PC-9 (cell line): ENCODE measurements at places on chromosomes 3 and 15.

GRCh38 chr3:41060106-41060505, 139.2 kb upstream of the CTNNB1 start:
- DNase-seq, result no peak

GRCh38 chr3:138253609-138254008, 66.5 kb downstream of the ARMC8 start:
- DNase-seq, result no peak

GRCh38 chr3:178545337-178545736, 9.1 kb downstream of the KCNMB2 start:
- no peak for DNase-seq

DNA sequence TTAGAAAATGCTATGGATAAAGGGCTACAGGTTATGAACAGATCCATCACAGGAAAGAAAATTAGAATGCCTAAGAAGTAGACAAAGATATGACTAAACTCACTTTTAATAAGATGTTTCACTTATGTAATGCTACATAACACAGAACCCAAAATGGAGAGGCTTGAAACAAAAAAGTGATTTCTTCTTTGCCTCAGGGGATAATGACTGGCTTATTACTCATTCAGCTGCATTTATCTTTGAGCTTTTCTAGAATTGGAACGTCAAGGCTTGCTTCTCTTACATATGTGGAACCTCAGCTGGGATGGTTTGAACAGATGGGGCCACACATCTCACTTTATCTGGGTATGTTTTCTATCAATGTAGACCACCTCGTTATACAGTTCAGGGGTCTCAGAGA, 120.6 kb upstream of the EPHA3 start:
- no peak for DNase-seq

DNA sequence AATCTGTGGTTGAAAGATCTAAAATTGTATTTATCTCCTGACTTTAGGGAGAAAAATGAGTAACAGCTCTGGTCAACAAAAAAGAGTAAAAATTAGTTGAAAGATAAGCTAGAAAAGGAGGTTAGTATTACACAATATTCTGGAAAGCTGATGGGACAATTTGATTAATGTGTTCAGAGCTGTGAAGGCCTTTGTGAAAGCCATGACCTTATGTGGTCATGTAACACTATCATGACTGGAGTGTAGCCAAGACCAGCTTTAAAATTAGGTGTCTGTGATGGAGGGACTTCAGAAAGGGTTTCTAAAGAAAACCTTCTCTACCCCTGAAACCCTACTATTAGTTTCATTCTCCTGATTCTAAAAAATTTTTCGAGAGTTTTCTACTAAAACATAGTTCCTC, 127.2 kb downstream of the NFKBIZ start:
- peak; percentile 56 for DNase-seq

GRCh38 chr3:20319551-20319950, 133.5 kb upstream of the SGO1 start:
- no peak for DNase-seq

GRCh38 chr3:9666704-9667445, 17.6 kb downstream of the MTMR14 start:
- DNase-seq, result no peak

GRCh38 chr3:86951322-86951721, 39.6 kb downstream of the VGLL3 start:
- no peak for DNase-seq

GRCh38 chr3:105816833-105817232, 52.0 kb downstream of the CBLB start:
- DNase-seq, result no peak

DNA sequence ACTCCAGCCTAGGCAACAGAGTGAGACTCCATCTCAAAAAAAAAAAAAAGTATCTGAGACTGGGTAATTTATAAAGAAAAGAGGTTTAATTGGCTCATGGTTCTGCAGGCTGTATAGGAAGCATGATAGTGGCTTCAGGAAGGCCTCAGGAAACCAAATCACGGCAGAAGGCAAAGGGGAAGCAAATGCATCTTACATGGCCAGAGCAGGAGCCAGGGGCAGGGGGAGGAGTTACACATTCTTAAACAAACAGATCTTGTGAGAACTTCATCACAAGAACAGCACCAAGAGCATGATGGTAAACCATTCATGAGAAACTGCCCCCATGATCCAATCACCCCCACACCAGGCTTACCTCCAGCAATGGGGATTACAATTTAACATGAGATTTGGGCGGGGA, 37.2 kb downstream of the ACAP2 start:
- DNase-seq, result no peak

GRCh38 chr3:166209701-166210100, 372.5 kb upstream of the BCHE start:
- no peak for DNase-seq

DNA sequence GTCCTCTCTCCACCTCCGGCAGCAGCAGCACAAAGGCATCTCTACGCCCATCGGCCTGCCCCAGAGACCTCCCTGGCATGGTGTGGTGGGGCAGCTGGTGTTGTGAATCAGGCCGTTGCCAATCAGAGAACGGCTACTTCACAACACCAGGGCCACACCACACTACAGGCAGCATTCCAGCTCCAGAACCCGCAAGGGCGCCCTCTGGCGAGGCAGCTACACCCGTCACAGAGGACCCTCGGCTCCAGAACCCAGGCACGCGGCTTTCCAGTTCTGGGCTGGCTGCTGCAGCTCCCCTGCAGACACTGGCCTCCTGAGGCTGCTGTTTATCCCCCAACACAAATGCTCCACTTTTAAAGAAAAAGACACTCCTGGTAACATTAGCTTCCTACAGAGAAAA, 127.5 kb upstream of the TOPAZ1 start:
- no peak for DNase-seq

GRCh38 chr3:45506751-45507391, 87.7 kb upstream of the LIMD1 start:
- DNase-seq, result no peak

- DNase-seq, result no peak
Measured at GRCh38 chr15:39454189-39454986, 126.5 kb upstream of the THBS1 start.

DNA sequence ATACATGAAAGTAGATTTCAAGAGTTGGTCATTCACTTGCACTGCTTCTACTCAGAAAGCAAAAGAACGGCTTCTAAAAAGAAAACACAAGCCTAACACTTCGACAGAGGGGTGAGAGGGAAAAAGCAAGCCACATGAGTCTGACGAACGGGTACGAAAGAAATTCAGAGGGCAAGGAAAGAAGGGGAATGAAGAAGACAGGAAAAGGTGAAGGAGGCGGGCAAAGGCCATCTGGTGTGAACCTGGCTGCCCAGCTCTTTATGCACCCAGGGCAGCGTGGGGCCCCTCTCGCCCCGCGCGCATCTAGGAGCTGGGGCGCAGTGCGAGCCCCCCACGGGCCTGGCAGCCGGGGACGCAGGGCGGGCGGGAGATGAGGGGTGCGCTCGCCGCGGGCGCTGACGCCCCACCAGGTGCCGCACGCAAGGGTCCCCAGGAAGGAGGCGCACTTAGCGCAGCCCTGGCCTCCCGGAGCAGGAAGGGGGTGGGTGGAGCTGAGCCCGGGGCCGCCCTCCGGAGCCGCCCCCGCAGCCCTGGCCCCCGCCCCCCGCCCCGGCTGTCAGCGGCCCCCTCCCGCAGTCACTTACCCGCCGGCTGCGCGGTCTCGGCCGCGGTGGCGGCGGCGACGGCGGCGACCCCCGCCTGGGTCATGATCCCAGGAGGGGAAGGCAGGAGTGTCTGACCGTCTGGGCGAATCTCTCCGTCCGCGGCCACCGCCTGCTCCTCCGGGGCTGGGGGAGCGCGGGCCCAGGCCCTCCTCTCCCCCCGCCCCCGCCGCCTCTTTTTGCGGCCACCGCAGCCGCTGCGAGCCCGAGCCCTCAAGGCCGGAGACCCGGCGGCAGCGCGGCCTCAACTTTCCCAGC, at the start of gene USF3:
Gene USF3, minus strand, starts transcription at position 857 of the 860 bp plus-strand sequence. CDS start 21,764 bp downstream, outside the sequence.
- peak; percentile 78 for DNase-seq

DNA sequence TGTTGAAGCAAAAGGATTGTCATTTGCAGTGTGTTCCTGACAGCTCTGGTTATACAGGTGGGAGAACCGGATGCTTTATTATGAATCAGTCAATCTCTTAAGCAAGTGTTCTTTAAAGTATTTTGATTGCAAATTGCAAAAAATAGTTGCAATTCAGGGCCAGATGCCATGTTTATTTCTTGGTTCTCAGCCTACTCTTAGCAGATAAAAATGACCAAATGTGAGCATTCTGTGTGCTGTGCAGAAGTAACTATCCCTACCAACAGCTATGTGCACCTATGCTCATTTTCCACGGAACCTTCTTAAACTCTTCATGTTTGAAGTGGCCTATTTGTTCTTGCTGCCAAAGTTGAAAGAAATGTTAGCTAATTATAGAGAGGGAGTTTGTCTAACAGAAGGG, 262.3 kb upstream of the RASGRP1 start:
- no peak for DNase-seq

DNA sequence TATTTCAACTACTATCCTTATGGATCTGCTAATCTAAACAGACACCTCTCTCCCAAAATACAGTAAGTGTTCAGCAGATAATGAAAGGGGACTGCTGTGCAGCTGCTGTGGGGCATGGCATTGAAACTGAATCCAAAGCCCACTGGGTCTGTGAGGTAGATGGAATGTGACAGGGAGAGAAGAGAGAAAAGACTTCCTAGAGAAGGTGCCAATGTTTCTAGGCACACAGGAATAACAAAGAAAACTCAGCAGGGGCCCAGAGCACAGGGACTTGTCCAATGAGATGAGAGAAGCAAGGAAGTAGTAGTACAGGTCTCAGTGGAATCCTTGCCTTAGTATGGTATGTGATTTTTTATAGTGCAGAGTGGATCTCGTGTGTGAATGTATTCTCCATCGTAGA, 457.8 kb downstream of the IL5RA start:
- no peak for DNase-seq

DNA sequence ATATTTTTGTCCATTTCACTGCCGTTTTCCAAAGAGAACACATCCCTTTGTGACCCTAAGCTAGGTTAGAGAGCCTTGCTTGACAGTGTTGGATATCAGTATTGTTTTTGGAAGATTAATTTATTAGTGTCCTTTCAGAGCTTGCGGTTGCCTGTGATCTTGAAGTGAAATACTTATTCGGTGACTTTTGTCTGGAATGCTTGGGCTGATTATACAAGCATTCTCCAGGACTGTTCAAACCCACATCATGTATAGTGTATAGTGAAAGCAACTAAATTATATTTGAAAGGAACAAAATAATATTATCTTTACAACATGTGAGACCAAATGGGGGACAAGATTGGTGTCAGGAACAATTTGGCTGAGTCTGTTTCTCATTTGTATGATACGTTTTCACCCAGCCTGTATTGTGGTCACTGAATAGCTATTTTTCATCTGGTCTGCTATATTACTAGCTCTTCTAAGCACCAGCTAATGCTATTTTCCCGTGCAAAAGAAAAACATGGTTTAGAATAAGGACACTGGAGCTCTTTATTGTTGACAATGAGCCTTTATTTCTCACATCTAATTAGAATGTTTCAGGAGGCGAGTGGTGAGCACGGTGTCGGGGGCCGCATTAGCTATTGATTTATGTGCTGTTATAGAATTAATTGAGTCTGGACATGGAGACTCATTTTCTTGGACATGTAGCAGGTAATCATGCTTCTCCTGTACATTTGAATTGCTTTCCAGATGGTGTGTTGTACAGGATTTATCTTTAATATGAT, 158.1 kb downstream of the APBA2 start:
- DNase-seq, result no peak

DNA sequence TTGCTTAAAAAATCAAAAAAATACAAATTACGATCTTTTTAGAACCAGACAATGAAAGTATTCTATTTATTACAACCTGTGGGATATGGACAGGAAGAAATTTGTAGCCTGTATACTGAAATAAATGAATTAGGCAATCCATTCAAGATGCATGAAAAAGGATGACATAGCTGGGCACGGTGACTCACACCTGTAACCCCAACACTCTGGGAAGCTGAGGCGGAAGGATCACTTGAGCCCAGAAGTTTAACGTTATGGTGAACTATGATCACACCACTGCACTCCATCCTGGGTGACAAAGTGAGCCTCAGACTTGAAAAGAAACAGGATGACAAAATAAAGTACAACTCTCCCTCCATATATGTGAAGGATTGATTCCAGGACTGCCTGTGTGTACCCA, 74.1 kb downstream of the MSL2 start:
- no peak for DNase-seq

DNA sequence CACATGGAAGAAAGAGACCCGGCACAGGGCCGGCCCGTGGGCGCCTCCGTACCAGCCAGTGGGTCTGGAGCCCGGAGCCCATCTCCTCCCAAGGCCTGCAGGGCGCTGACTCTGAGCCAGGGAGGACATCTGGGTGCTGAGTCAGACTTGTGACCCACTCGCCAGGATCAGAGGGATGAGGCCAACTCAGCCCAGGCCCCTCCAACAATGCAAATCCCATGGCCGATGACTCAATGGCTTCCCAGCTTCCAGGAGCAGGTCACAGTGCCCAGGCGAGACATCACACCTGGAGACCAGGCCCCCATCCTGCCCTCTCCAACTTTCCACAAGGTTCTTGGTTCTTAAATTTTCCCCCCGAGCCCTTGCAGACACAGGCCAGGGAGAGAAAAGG, 95.1 kb downstream of the LRIG1 start:
- DNase-seq, result no peak

DNA sequence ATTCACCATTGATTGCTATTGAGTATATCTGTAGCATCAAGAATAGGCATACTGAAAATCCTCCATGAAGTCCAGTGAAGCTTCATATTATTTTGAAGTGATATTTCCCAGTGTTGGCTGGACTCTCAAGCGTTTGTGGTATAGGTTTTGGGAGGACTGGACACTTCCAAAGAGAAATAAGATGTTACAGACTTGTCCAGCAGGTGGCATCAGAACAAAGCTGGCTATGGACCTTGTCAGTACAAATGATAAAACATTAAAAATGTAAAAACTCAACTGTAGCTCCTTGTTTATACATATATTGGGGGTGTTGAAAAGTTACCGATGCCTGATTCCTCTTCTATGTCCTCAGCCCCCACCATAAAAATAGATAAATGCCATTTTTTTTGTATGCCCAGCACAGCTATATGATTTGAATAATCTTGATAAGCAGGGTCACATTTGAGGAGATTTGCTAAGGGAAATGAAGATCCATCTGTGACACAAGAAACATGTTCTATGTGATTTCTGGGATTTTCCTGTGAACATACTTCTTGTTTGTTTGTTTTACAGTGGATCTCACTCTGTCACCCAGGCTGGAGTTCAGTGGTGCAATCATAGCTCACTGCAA, 54.5 kb upstream of the GOLGA6B start:
- peak; percentile 22 for DNase-seq
